ENCODE measurements at places on chromosomes 6 and 20.

DNA sequence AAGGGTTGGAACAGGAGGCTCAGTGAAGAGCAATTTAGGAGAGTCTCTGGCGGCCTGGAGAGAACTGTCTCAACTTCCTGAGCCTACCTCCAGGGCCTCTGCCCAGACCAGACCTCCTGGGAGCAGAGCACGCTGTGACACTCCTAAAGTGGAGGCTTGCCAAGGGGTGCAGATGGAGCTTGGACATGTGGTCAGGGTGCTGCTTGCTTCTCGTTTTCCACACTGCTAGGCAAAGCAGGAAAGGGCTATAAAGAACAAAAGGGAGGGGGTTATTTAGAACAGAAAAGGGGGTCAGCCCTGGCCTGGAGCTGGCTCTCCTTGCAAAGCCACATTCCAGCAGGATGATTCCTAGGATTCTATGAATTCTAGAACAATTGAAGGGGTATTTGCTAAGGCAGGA is 145.7 kb upstream of the GGTLC1 start:
- no peak for DNase-seq

GRCh38 chr6:157459327-157459726 is 78.3 kb downstream of the ZDHHC14 start:
- DNase-seq, result no peak

GRCh38 chr6:136820561-136820960 is 1.8 kb upstream of the PEX7 start:
- DNase-seq, result no peak

DNA sequence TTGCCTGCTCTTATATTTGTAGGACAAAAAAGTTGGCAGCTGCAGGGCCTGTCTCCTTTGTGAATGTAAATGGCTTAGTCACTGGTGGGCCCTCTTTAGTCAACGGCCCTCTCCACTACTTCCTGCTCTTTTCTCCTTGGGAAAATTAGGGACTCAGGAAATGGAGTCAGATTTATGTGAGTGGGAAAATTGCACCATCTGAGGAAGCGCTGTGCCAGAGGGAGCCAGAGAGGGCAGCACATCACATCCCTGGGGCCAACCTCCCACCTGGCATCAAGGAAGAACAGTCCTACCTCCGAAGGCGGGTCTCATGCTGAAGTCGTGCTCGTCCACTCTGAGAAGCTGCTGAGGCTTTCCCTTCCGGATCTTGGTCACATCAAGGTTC is 15.6 kb downstream of the GABRR2 start:
- DNase-seq, result no peak

DNA sequence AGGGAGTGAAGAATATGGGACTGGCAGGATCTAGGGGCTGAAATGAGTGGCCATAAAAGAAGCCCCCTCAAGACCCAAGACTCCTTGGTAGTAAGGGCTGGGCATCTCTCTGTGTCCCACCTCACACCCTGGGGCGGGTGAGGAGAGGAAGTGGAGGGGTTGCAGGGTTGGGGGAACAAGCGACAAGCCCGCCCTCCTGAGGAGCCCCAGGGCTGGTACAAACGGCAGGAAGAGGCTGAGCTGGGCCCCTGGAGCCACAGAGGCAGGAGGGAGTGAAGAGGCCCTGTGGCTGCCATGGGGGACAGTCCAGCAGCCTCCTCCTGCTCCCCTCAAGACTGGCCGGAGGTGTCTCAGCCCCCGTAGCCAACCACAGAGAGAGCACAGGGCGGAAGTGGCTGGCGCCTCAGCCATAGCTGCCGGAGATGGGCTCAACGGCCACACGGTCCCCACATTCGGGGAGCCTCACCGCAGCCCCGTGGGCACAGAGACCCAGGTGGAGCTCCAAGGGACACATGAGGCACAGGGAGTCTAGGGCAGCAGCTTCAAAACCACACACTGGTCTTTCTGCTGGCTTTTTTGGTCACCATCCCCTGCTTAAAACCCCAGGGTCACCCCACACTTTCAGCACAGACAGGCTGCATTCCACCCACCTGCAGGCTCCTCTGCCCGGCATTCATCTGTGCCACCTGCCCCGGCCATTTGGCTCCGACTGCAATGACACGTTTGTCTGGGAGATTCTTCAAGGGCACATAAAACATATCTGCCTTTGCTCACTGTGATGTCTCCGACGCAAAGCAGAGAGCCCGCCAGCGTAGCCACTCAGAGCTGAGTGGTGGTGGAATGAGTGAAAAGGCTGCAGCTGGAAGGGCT is 524 bp downstream of the C20orf203 start:
- no peak for DNase-seq

GRCh38 chr6:35688605-35689322 is at the start of gene FKBP5:
FKBP5 (minus strand) TSS chr6:35688915; CDS start chr6:35642824, 46,091 bp downstream.
- peak; percentile 98 for DNase-seq

DNA sequence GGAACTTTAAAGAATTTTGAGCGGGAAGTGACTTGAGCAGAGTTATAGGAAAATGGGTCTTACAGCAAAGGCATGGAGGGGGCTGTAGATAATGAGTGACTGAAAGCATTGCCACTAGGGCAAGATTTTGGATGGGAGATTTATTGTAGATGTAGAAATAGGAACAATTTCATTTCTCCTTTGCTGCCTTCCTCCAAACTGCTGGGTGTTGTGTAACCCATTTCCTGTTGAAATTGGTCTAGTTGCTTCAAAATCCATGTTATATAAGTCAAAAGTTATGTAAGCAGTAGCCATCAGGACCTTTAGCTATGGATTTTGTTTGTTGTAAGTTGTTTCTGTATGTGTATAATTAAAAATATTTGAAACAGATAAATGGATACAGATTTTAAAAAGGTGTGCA is 11.1 kb downstream of the YWHAB start:
- DNase-seq, result no peak

GRCh38 chr6:147831356-147831755 is 322.9 kb downstream of the SAMD5 start:
- no peak for DNase-seq

- no peak for DNase-seq
These were observed 98.1 kb upstream of the MARCKS start for GRCh38 chr6:113758826-113759574.

GRCh38 chr6:166471797-166472260 is 89.1 kb upstream of the MPC1 start:
- no peak for DNase-seq

DNA sequence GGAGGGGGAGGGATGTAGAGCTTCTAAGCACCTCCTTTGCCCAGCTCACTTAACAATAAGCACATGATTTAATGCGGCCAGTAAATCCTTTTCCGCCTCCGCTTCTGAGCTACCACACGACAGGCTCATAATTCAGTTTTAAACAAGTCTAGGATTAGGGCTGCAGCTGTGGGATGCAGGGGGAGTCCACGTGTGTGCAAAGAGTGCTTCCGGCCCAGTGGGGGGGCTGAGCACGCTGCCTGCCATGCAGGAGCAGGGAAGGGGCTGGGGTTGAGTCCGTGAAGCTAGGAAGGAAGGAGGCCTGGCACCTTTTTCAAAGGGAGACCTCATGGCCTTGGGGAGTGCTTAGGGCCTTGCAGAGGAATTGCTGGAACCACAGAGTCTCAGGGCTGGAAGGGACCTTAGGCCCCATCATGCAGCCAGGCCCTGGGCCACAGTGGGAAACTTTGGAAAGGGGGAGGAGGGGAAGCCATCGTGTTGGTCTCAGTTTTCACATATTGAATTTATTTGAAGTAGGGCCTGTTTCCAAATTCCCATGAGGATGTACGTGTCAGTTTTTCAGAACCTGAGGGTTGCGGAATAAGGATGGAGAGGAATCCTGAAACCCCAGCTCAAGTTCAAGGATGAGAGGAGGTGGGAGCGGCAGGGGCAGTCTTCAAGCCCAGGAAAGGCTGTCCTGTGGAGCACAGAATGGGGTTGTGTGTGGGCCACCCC is 96.1 kb downstream of the VEGFA start:
- DNase-seq, result no peak

GRCh38 chr6:133966654-133967329 is 13.8 kb downstream of the TBPL1 start:
- no peak for DNase-seq

- no peak for DNase-seq
These were observed 9.8 kb upstream of the AMD1 start for GRCh38 chr6:110864824-110865223.

DNA sequence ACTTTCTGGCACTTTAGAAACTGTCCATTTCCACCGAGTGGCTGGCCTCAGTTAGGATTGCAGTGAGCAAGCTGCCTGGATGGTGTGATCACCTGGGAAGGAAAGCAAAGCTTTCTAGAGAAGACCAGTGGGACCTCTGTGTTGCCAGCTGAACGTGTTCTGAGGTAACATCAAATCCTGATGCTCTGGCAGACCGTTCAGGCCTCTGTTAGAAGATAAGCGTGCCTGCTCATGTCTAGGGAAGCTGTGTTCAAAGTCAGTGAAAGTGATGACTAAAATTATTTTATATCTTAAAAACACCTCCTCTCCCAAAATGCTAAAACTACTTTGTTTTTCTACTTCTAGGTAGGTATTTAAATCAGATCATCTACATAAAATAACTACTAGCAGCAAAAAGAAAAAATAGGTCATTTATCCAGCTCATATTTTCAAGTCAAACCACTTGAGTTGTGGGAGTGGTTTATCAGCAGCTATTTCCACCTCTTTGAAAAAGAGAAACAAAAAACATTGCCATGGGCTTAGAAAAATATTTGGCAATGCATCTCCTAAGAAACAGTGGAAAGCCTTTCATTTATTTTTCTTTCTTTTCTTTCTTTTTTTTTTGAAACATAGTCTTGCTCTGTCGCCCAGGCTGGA is 54.8 kb downstream of the CEP43 start:
- no peak for DNase-seq

GRCh38 chr6:118812970-118813369 is 81.0 kb upstream of the ASF1A start:
- no peak for DNase-seq

- no peak for DNase-seq
These were observed 54.0 kb downstream of the IL22RA2 start for GRCh38 chr6:137119196-137120104.

DNA sequence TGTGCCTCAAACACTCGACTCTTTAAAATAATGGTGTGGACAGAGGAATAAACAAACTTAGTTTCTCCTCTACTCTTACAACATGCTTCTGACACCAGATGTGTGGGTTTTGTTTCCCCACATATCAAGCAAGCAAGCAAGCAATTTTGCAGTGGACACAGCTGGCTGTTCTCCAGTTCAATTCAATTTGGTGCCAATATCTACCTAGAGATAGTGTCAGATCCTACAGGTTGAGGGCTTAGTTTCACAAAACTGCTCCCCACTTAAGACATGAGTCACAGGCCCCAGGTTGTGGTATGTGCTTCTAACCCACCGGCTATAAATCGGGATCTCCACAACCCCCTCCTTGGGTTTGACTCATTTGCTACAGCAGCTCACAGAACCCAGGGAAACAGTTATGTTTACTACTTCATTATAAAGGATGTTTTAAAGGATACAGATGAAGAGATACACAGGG is 131.4 kb upstream of the TRAF3IP2 start:
- no peak for DNase-seq

GRCh38 chr6:90818163-90818562 is 231.3 kb upstream of the MAP3K7 start:
- no peak for DNase-seq

- no peak for DNase-seq
These were observed 21.3 kb upstream of the TMEM14A start for GRCh38 chr6:52649536-52650160.

DNA sequence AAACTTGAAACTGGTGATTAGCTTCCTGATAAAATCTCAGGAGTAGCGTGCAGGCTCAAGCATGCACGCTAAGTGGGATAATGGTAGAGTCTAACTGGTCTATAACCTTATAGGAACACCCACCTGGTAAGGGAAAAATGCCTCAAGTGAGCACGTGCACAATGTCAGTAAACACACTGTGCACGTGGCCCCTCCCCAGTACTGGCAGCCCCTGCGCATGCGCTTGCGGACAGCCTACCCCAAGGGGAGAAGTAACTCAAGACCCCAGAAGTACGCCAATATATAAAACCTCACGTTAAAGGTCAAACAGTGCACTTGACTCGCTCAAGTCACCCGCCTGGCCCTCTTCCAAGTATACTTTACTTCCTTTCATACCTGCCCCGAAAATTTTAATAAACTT is 23.1 kb upstream of the DOK5 start:
- DNase-seq, result no peak

- DNase-seq, result no peak
These were observed 88.7 kb downstream of the ZHX3 start for GRCh38 chr20:41228858-41229257.

- DNase-seq, result no peak
These were observed 13.8 kb downstream of the MARCKS start for GRCh38 chr6:113870917-113871316.

DNA sequence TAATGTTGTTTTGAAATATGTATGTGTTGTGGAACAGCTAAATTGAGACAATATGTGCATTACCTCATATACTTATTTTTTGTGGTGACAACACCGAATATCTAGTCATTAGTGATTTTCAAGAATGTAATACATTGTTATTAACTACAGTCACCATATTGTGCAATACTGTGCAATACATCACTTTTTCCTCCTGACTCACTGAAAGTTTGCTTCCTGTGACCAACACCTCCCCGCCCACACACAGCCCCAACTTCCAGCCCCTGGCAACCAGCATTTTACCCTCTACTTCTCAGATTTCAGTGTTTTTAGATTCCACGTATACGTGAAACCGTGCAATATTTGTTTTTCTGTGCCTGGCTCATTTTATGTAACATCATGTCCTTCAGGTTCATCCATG is 627.9 kb downstream of the PRKN start:
- peak; percentile 77 for DNase-seq

GRCh38 chr20:10603971-10604864 is 69.6 kb downstream of the JAG1 start:
- peak; percentile 78 for DNase-seq

- DNase-seq, result no peak
These were observed 353.7 kb downstream of the GRIK2 start for GRCh38 chr6:101747160-101747559.

DNA sequence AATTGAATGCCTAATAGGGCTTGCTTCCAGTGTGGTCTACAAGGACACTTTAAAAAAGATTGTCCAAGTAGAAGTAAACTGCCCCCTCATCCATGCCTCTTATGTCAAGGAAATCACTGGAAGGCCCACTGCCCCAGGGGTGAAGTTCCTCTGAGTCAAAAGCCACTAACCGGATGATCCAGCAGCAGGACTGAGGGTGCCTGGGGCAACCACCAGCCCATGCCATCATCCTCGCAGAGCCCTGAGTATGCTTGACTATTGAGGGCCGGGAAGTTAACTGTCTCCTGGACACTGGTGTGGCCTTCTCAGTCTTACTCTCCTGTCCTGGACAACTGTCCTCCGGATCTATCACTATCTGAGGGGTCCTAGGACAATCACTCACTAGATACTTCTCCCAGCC is 411.5 kb downstream of the TENT5A start:
- no peak for DNase-seq

DNA sequence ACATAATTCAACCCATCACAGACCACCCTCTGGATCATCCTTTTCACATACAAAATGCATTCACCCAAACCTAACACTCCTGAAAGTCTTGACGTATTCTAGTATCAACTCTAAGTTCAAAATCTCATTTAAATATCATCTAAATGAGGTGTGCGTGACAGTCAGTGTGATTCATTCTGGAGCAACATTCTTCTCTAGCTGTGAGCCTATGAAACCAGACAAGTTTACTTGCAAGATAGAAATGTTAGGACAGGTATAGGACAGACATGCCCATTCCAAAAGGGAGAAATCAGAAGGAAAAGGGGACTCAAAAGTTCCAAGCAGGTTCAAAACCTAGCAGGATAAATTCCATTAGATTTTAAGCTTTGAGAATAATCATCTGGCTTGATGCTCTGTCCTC is 329.7 kb downstream of the CD83 start:
- no peak for DNase-seq

- DNase-seq, result no peak
These were observed 699.1 kb upstream of the ADGRB3 start for GRCh38 chr6:67935976-67936477.

- DNase-seq, result no peak
These were observed 33.1 kb upstream of the KCNB1 start for GRCh38 chr20:49515586-49515985.

- DNase-seq, result peak; percentile 90
These were observed 26.8 kb upstream of the RPP40 start for GRCh38 chr6:5030596-5031136.

Data from aorta (tissue), 5 donors.